Type B pancreatic cell (in vitro differentiated cells): ENCODE measurements at places on chromosomes 16 and 17.

DNA sequence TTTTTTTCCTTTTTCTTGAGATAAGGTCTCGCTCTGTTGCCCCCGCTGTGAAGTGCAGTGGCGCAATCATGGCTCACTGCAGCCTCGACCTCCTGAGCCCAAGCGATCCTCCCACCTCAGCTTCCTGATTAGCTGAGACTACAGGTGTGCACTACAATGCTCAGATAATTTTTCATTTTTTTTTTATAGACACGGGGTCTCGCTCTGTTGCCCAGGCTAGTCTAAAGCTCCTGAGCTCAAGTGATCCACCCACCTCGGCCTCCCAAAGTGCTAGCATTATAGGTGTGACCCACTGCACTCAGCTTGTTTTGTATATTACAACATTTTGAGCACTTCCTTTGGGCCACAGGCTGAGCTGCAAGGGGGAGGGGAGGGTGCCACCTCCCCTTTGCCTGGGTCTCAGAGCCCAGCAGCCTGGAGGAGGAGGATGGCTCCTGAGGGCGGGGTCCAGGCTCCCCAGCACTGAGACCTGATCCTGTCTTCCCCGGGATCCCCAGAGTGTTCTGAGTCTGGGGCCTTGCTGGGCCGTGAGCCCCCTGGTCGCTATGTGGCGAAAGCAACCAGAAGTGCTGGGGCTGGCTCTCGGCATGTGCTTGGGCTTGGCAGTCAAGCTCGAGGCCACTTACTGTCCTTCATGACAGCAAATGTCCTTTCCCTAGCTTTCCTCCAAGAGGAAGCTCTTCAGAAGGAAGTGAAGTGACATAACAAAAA lies 8.1 kb downstream of the DEF8 start:
- no peak for DNase-seq

DNA sequence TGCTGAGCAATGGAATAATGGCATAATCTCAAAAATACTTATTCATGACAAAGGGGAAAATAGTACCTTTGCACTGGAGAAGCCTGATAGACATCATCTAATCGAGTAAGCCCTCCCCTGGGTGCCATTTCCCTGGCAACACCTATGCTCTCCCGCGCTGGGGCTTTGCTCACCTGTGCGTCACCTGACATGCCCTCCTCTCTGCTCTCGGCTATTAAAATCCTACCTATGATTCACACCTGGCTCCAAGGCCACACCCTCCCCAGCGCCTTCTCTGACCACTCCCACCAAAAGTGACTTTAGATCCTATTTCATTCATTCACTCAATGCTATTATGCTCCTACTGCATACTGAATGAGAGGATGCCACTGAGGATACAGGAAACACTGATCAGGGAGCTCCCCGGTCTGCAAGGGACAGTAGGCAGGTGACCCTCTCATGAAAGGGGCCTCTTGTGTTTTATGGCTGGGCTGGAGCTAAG lies 83.9 kb downstream of the NT5M start:
- DNase-seq = no peak

- no peak for DNase-seq
Measured at GRCh38 chr16:81442220-81442915, 2.2 kb upstream of the CMIP start.

DNA sequence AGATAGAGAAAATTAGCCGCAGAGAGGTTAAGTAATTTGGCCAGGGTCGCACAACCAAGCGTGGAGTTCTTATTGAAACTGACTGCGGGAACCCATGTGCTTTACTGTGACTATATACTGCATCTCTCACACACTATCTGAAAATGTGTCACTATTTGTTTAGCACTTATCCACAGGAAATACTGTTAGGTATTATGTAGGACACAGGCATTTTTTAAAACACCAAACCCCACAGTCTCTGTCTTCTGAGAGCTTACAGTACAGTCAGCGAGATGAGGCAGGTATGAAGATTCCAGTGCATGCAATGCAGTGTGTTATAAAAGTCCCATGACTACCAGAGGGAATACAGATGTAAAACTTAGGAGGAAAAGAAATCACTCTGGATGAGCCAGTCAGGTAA lies 11.3 kb downstream of the RBL2 start:
- DNase-seq = no peak

DNA sequence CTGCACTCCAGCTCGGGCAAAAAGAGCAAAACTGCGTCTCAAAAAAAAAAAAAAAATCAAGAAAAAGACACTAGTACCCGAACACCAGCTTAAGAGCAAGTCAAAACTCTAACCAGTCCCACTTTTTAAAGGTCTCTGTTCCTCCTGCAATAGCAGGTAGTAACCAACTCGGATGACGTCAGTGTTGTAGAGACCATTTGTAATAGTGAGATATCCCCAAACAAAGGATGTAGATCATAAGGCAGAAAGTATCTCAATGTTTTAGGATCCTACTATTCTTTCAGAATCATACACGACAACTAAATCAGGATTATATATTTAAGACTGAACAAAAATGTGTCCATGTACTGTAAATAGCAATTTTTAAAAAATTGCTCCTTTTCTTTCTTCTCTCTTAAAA lies 2.4 kb downstream of the JPT1 start:
- DNase-seq = no peak

DNA sequence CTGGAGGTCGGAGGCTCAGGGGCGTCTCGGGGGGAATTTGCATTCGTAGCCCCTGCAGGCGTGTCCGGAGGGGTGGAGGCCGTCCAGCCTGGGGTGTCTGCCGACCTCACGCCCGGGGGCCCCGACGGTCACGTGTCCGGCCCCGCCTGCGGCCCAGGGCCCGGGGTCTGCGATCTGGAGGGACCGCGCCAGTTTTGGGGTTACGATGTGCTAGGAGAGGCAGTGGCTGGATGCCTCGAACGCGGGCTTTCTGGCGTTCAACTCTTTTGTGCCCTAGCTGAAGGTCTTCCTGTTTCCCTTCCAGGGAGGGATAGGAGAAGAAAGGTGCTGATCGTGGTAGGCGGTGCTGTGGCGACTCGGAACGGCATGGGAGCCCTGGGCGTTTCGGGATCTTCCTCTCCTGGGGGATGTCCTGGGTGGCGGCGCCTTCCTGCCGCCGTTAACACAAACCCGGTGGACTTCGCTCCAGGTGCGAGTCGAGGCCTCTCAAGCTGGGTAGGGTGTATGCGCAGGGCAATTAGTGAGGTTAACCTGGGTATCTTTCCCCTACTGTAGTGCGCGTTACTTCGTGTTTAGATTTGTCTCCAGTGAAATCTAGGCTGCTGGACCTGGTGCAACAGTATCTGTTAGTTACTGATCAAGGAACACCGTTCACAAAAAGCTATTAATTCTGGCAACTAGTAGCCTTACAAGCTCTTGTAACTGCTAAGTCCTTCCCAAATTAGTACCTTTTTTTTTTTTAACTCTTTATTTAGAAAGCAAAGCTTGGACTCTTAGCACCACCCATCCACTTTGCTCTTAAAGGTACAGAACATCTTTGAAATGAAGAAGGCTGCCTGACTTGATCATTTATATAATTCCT lies 1.3 kb downstream of the AKAP1 start:
- no peak for DNase-seq

DNA sequence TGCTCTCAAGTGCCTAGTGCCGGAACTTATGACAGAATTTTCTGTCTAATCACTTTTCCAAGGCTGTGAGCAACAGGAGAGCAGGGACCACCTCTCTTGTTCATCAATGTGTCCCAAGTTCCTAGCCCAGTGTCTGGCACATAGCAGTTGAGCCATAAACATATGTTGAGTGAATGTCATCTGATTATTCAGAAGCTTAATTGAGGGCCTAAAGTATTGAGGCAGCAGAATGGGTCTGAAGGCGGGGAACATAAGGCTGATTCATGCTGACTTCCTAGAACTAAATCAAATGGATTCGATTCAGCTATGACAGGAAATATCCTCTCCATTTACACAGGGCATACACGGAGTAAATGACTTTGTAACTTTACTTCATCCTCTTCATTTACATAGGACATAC lies 438.0 kb upstream of the ZFHX3 start:
- DNase-seq = no peak

DNA sequence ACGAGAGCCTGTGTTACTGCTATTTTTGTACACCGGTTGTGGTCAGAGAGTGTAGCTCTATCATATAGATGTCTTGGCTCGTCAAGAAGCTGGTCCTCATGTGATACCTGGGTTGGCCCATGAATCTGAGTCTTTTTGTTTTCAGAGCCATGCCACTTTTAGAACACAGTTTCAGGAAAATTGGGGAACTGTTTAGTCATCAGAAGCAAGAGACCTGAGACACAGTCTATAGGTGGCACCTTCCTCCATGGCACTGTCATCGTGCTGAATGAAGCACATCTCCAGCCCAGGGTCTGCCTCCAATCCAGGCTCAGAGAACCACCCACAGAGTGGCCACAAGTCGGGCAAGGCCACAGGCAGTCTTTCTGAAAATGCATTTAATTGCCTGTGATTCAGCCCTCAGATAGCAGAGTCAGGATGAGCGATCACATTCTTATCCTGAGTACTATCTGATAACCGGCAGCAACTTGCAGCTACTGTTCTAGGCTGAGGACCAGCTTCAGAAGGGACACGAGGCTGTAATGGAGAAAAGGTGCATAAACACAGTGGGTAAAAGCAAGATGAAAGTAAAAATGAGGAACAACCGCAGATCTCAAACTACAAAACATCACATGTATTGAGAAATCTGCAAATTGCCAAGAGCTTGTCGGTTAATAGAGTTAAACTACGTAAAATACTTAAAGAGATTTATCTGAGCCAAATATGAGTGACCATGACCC lies 14.2 kb upstream of the HAPSTR1 start:
- DNase-seq = no peak

DNA sequence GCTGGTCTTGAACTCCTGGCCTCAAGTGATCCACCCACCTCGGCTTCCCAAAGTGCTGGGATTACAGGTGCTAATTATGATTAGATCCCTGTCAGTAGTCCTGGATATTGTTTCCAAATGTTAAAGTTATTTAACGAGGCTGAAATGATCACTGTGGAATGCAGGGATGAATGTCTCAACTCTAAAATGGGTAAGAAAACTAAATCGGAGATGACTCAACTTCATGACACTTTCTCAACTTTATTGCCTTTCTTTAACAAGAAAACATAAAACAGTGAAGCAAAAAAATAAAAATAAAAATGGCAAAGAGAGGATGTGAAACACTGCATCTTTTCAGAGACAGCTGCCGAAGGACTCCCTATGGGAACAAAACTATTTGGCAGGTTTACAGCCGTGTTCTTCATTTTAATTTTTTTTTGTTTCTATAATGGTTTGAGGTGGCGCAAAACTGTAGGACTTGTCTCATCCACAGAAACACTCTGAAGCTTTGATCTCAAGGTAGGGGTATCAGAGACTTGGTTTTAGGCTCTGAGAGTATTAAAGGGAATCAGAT lies 382.0 kb downstream of the GRIN2A start:
- DNase-seq = no peak

GRCh38 chr16:85955566-85955965 lies 56.6 kb downstream of the IRF8 start:
- DNase-seq = no peak

- no peak for DNase-seq
Measured at GRCh38 chr16:55832425-55832772, 497 bp downstream of the CES1 start.

DNA sequence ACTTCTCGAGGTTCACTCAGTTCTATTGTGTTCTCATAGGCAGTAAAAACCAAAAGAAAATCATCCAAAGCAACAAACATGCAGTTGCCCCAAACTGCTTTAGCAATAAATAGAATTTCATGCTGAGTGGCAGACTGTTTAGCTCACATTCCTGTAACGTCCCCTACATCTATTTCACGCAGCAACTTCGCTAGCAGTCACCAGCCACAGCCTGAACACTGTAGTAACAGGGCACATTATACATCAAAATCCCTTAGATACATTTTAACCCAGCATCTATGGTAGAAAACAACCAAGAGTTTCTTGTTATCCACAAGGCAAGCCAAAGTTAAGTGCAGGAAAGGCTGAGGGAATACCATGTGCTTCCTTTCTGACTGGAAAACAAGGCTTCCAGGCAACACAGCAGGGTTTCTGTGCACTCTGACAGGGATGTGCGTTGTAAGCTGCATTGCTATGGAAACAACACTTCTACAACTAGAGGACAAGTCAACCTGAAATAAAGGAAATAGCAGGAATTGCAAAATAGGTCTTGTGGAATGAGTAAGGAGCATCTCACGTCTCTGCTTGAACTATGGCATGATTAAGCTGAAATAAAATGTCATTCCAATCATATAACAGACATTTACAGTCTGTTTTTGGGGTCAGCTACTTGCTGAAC lies 55.4 kb downstream of the CFDP1 start:
- DNase-seq = no peak

GRCh38 chr16:77014441-77014840 lies 176.5 kb upstream of the MON1B start:
- DNase-seq = no peak

DNA sequence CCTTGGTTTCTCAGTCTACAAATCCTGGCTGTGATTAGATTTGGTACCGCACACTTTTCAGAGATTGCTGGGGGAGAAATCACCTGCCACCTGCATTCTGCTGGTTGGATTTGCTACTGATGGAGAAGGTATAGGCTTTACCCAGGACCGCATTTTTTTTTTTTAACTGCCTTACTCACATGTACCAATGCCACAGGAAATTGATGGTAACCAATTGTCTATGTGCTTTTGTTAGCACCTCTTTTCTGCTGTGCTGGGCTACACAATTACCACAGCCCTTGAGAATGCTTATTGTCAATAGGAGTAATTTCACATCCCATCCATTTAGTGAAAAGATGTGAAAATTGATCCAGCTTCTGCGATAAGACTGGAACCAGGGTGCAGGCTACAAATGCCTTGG lies 74.4 kb upstream of the TANC2 start:
- DNase-seq = no peak

DNA sequence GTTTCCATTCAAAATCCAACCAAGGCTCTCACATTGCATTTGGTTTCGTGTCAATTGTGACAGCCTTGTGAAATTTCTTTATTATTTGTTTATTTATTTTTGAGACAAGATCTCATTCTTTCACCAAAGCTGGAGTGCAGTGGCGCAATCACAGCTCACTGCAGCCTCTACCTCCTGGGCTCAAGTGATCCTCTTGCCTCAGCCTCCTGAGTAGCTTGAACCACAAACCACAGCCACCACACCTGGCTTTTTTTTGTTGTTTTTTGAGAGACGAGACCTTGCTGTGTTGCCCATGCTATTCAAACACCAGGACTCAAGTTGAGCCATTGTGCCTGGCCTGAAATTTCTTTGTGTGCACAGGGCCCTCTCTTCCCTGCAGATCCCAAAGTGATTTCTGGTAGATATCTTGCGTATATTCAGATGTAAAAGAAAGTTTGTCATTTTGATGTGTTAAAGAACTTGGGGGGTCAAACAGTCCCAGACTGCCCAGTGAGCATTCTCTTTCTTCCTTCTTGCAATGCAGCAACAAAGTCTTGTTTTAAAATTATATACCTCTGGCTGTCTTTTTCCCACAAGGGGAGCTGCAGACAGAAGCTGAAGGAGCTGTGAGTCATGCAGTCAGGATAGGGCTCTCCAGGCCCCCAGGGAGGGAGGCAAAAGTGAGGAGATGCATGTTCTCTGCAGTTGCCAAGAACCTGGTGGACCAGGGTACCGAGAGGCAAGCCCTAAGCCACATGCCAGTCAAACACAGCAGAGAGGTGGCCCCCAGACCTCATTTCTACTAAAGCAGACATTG lies 15.5 kb upstream of the USP22 start:
- no peak for DNase-seq
